ENCODE measurements at places on chromosomes 5 and 9. TPM values are rescaled to one million over a fixed set of nuclear protein-coding genes. Genes with fewer than 3 reads are reported as not detected.
A peak's percentile ranks its signal among the peaks of the same experiment; 100 is the strongest.

DNA sequence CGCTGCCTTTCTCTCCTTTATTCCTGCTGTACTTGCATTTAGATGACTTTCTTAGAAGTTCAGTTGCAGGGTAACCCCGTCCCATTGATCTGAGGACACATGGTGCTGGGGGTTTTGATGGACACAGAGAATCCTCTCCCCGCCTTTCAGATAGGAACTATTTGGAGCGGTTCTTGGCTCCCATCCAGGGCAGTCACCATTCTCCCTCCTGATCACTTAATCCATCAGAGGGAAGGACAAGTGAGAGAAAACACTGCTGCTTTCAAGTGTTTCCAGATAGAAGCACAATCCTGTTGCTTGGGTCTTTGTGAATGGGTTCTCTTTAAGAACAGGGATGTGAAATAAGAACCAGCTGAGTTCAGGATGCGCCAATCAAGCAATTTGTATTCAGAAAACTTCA, 85.2 kb downstream of the IRX1 start:
- H3K27ac ChIP-seq: no peak overlapping the region
- H3K27me3 ChIP-seq: no peaks in the 10 kb centered on the region
- no peak overlapping the region for H3K4me3 ChIP-seq
- H3K36me3 ChIP-seq: no peaks in the 10 kb centered on the region
- no peaks in the 10 kb centered on the region for H3K4me1 ChIP-seq
- no peak for DNase-seq

DNA sequence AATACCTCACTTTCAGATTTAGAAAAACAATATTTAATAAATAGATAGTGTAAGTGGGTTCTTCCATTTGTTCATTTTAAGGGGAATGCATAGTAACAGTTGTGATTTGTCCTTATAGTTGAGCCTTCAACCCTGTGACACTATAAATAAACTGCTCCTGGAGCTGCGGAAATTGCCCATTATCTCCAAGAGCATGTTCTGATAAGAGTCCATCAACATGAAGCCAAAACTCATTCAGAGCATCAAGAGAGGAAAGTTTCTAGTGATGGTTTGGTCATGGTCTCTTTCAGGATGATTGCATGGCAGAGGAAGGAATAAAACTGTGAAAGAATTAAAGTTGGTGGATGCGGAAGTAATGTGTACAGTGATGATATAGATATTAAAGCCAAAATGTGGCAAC, 772.1 kb upstream of the DMAC1 start:
- H3K4me1 ChIP-seq: no peaks in the 10 kb centered on the region
- no peak overlapping the region for H3K4me3 ChIP-seq
- no peak for DNase-seq
- H3K36me3 ChIP-seq: no peaks in the 10 kb centered on the region
- H3K27me3 ChIP-seq: no peaks in the 10 kb centered on the region

- H3K27me3 ChIP-seq: no peaks in the 10 kb centered on the region
- H3K27ac ChIP-seq: 0 out of 2 replicates have a peak overlapping the region, but pooled peaks have one; percentile 68
- peaks cover 74% of the 10 kb centered on the region for H3K4me1 ChIP-seq
- H3K36me3 ChIP-seq: no peaks in the 10 kb centered on the region
- peak; percentile 51 for DNase-seq
- no peak overlapping the region for H3K4me3 ChIP-seq
These were observed 201.2 kb upstream of the CDKN2B start for GRCh38 chr9:22210262-22210661.

DNA sequence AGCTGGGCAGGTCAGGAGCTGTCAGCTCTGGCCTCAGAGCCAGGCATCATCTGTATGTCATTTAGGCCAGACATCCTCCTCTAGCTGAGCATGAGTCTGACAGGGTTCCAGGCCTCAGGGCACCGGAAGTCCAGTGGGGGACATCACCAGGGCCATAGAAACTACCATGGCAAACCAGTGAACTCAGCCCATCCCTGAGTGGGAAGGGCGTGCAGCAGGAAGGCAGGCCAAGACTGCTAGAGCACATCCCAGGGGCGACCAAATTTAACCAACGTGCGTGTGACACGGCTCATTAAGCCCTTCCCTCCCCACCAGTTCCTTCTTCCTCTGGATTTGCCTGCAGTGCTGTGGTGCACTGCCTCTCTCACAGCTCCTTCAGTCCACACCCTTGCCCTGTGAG, 75.9 kb downstream of the COL27A1 start:
- no peak overlapping the region for H3K4me3 ChIP-seq
- no peaks in the 10 kb centered on the region for H3K27me3 ChIP-seq
- no peak for DNase-seq
- H3K27ac ChIP-seq: no peak overlapping the region
- peaks cover under 1% of the 10 kb centered on the region for H3K4me1 ChIP-seq

DNA sequence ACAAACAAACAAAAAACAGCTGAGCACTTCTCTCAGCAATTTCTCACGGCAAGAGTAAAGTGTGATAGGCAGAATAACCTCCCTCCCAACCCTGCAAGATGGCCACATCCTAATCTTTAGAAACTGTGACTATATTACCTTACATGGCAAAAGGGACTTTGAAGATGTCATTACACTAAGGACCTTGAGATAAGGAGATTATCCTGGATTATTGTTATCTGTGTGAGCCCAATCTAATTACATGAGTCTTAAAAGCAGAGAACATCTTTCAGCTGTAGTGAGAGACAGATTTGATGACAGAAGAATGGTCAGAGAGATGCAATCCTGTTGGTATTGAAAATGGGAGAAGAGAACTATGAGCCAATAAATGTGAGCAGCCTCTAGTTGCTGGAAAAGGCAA, 347.9 kb downstream of the CDH9 start:
- no peak for DNase-seq
- no peaks in the 10 kb centered on the region for H3K4me1 ChIP-seq
- no peak overlapping the region for H3K27ac ChIP-seq
- no peak overlapping the region for H3K4me3 ChIP-seq
- H3K27me3 ChIP-seq: no peaks in the 10 kb centered on the region

DNA sequence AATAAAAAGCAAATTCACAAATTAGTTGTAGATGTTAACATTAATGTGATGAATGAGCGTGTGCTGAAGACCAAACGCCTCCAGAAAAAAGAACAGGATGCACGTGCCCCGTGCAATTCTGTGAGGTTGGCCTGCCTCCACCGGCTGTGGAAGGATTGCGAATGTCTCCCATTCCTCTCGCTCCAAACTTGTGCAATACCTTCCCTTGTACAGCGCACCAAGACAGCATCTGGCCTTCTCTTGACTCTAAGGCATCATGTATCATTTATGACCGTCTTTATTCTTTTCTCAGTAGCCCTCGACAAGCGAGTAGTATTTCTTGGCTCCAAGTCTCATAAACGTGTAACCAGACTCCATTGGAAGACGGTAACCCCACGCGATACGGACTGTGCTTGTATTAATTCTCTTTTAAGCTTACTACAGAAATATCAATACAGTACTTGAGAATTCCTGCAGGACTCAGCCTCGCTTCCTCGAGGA, 1.5 kb upstream of the TESK1 start:
- peak overlapping the region; percentile 73 for H3K4me3 ChIP-seq
- H3K36me3 ChIP-seq: peaks cover 4% of the 10 kb centered on the region
- H3K27ac ChIP-seq: peak overlapping the region; percentile 97
- DNase-seq: peak; percentile 93
- H3K4me1 ChIP-seq: peaks cover 15% of the 10 kb centered on the region
- no peaks in the 10 kb centered on the region for H3K27me3 ChIP-seq

DNA sequence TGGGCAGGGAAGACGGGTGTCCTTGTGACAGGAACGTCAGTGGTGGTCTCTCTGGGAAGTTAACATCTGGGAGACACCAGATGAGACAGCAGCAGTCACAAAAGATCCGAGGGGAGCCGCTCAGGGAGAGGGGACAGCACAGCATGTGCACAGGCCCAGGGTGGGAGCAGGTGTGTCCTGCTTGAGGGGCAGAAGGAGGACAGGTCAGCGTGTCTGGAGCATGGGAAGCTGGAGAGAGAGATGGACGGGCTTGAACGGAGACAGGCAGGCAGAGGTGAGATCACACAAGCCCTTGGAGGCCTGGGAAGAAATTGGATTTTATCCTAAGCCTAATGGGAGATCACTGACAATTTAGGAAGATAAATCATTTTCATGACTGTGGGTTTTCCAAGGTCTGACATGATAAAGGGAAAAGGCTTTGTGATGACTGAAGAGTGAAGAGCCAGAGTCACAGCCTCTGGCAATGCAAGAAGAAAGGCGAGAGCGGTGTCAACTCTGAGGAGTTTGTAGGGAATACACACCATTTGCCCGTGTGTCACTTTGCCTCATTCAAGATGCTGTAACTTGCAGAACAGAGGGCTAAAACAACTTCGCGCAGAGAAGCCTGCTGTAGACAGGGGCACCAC, 88.3 kb downstream of the FSTL4 start:
- no peak for DNase-seq
- H3K27me3 ChIP-seq: no peaks in the 10 kb centered on the region
- H3K27ac ChIP-seq: no peak overlapping the region
- H3K36me3 ChIP-seq: no peaks in the 10 kb centered on the region

GRCh38 chr5:133389066-133389590, 223.2 kb downstream of the FSTL4 start:
- no peak overlapping the region for H3K4me3 ChIP-seq
- H3K27me3 ChIP-seq: peaks cover 10% of the 10 kb centered on the region
- H3K27ac ChIP-seq: no peak overlapping the region
- H3K36me3 ChIP-seq: no peaks in the 10 kb centered on the region

Gene IFNA13
- not detected for total RNA-seq

Gene DMXL1
- total RNA-seq: 55.0 TPM

Gene GLDC
- total RNA-seq: 0.11 TPM
